NCI-H82 (cell line): ENCODE measurements at places on chromosomes 2 and 18.

DNA sequence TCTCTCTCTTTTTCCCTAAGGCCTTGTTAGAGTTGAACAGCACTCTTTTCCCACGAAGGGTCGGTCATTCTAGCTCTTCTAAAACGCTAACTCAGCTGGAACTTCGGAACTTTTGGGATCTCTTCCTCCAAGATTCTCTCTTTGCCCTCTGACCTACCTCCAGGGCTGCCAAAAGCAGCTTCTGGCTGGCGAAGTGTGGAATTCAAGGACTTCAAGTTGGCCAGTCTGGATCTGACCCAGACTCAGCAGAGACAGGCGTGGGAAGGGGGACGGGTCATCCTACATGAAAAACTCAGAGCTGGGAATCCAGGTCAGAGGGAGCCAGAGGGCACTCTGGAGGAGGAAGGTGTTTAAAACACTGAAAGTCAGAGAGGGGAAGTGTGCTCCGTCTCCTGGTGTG, 305.5 kb upstream of the HDAC4 start:
- DNase-seq: no peak

DNA sequence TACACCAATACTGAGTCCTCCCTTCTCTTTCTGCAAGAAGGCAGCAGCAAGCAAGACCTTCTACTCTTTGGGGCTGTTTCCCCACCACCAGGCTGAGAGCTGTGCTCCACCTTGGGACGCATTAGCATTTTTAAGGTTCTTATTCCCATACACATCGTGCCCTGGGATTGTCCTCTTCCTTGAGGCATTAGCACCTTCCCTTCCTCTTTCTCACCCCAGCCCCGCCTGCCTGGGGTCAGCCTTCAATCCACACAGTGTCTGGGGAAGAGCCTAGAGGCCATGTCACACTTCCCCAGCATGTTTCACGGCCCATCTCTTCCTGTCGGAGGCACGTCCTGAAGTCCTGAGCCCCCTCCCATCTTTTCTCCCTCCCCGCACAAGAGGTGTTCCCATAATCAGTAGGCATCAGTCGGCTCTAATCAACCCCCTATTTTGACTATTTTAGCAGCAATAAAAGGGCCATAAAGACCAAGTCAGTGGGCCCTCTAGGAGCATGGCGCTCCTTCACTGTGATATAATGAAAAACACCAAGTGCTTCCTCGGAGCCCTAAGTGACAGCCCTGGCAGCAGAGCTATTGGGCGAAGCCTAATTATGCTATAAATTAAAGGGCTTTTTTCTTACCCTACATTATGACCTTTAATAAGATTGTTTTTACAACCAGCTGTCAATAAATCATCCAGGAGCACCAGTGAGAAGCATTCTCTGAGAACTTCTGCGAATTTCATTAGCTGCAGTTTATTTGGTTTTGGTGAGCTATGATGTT, 55.0 kb upstream of the PKDCC start:
- DNase-seq: peak; percentile 38

DNA sequence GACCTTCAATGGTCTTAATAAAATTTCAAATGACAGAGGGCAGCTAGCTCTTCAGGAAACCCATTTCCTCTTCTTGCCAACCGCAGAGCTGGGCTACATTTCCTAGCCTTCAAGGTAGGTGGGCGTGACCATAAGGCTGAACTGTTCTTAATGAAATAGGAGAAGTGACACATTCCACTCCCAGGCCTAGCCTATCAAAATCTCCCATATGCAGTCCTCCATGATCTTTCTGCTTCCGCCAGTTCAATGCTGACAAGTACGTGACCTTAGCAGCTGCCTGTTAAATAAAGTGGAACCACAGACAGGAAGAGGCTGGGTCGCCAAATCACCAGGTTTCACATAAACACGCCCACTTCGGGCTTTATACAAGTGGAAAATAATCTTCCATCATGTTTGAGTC, 13.2 kb downstream of the SERPINE2 start:
- DNase-seq: no peak

- DNase-seq: no peak
Measured at GRCh38 chr2:106137731-106138521, 56.2 kb downstream of the UXS1 start.

DNA sequence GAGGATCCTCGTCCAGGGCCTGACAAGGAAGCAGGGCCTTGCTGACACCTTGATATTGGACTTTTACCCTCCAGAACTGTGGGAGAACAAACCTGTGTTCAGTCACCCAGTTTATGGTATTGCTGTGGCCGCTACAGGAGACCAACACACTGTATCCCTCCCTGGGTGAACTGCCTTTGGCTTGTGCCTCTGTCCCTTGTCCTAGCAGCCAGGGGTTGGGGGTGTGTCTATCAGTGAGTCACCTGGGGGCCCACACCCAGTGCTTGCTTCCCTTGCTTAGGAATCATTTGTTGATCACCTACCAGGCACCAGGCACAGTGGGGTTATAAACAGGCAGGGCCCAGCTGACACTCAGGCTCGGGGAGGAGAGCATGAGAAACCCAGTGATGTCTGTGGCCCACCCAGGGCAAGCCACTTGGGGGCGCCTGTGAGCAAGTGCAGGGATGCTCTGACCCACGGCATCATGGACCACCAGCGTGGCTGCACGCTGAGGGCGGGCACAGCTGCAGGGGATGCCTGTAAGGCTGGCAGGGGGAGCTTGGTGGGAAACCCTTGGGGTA, 17.1 kb downstream of the TMEM185B start:
- peak; percentile 56 for DNase-seq
